Stimulated activated CD8-positive, alpha-beta memory T cell treated with anti-CD3 and anti-CD28 coated beads, Interleukin-4, amount 100 ng/mL, for 4 hours (primary cell): ENCODE measurements at places on chromosomes 7 and 10.

- no peak for DNase-seq
Measured at GRCh38 chr10:73871295-73872189, 2.8 kb downstream of the CAMK2G start.

GRCh38 chr10:85635650-85636049 is 730.9 kb downstream of the GRID1 start:
- no peak for DNase-seq

GRCh38 chr10:113991091-113991860 is 52.4 kb upstream of the ADRB1 start:
- DNase-seq = no peak

GRCh38 chr7:31126976-31127375 is 74.9 kb downstream of the ADCYAP1R1 start:
- DNase-seq = no peak

GRCh38 chr10:12980102-12980661 is 21.3 kb downstream of the CCDC3 start:
- no peak for DNase-seq

DNA sequence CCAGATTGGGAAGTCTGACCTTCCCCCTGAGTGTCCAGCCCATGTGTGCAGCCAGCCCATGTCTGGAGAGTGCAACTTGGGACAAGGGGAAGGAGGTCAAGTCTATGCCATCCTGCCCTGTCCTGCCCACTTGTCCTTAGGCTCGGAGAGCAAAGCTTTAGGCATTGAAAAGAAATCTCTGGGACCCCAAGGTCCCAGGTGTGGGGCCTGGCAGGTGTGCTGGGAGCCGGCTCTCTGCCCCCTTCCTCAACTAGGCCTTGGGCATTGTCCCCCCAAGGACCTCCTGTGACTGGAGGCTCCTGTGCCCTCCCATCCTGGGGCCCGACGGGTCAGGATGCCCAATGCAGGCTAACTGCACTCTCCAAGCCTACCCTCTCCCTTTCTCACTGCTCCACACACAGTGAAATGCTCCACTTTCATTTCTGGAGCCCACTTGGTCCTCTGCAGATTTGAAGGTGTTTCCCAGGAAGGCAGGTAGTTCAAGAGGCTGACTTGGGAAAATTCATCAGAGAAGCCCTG is 124.7 kb downstream of the PTPN20 start:
- no peak for DNase-seq

DNA sequence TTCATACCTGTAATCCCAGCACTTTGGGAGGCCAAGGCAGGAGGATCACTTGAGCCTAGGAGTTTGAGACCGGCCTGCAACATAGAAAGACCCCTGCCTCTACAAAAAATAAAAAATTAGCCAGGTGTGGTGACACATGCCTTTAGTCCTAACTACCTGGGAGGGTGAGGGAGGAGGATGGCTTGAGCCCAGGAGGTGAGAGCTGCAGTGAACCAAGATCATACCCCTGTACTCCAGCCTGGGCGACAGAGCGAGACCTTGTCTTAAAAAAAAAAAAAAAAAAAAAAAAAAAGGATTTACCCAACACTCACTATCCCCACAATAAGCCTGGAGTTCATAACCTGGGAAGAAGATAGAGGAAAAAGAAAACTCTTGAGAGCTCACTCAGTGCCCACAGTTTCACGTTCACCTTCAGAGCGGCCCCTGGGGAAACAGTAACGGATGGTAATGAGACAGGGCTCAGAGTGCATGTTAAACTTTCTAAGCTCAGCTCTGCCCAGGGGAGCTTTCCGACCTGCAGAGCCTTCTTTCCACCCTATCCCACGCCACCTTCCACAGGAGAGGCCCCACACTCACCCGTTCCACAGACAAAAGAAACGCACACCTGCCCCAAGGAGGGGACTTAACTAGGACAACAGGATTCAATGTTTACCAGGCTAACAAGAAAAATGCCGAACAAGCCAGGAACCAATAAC is 259.8 kb upstream of the KLF14 start:
- DNase-seq = no peak

DNA sequence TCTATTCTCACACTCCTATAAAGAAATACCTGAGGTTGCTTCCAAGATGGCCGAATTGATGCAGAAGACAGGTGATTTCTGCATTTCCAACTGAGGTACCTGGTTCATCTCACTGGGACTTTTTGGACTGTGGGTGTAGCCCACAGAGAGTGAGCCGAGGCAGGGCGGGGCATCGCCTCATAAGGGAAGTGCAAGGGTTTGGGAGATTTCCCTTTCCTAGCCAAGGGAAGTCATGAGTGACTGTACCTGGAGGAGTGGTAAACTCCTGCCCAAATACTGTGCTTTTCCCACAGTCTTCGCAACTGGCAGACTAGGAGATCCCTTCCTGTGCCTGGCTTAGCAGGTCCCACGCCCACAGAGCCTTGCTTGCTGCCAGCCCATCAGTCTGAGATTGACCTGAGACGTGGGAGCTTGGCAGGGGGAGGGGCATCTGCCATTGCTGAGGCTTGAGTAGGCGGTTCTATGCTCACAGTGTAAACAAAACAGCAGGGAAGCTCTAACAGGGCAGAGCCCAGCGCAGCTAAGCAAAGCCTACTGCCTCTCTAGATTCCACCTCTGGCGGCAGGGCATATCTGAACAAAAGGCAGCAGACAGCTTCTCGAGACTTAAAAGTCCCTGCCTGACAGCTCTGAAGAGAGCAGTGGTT is 152.2 kb downstream of the ARL4A start:
- no peak for DNase-seq

DNA sequence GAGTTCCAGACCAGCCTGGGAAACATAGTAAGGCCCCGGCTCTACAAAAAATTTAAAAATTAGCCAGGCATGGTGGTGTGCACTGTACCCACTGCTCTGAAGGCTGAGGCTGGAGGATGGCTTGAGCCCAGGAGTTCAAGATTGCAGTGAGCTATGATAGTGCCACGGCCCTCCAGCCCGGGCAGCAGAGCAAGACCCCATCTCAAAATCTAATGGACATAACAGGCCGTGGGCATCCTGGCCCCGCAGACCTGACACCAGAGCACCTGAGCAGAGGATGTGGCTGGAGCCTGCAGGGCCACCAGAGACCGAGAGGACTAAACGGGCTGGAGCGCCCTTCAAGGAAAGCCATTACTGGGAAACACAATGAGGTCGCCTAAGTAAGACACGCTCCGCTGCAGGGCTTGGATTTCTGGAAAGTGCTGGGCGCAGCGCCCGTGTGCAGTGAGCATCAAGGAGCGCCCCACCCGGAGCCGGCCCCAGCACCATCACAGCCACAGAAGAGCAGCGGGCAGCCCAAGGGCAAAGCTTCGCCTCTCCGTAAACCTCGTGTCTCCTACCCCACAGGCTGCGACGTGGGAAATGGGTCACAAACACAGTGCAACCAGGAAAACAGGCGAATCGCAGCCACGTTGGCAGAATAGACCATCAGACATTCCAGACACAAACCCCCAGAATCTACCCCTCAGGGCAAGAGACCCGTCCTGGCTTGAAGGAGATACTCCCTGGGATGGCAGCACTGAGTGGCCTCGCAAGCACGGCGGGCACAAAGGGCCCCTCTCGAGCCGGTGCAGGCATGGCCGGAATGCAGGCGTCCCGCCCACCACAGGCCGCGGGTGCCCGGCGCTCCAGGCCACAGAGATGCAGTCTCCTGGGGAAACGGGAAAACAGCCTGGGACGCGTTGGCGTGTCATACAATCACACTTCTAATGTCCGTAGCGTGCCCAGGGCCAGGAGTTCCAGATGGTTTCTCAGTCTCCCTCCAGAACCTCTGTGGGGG is 4.9 kb downstream of the RADIL start:
- DNase-seq = no peak

DNA sequence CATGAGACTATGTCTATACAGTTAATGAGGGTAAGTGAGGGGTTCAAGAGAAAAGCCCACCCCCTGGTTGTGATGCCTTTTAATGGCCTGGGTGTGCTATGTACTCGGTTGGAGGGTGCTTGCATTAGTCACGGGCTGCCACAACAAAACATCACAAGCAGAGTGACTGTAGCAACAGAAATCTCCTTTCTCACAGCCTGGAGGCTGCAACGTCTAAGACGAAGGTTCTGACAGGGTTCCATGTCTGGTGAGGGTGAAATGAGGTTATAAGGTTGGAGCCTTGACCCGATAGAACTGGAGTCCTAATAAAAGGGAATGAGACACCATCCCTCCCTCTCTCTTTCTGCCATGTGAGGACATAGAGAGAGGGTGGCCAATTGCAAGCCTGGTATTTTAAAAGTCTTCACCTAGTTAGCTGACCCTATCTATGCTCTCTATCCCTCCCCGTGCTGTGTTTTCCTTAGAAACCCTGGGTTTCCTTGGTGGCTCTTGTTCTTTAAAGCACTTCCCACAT is 126.0 kb upstream of the GDF10 start:
- no peak for DNase-seq

DNA sequence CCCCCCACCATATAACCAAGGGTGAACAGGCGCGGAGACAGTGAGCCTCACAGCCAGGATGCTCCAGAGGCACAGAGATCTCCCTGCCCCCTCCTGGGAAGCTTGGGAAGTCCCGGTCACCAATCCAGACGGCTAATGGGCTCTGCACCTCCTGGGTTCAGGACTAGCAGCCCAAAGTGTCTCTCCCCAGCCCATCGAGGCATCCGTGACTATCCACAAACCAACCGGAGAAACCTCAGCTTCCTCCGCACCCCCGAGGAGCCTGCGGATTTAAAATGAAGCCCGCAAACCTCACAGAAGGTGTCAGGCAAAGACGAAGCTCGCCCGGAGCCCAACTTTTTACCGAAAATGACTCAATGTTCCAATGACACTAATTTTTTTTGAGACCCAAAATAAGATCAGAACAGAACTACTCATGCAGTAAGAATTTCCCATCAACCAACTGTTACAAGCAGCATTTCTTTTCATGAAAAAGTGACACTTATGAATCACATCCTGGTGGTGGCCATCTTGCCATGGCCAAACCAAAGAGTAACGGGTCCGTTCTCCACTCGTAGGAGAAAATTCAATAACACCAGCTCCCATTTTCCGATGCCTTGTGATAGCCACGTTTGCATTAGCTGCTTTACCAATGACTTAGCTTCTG is 6.0 kb downstream of the PDGFA start:
- DNase-seq = no peak
